ENCODE measurements at places on chromosomes 12 and 14.
A peak's percentile ranks its signal among the peaks of the same experiment; 100 is the strongest.

DNA sequence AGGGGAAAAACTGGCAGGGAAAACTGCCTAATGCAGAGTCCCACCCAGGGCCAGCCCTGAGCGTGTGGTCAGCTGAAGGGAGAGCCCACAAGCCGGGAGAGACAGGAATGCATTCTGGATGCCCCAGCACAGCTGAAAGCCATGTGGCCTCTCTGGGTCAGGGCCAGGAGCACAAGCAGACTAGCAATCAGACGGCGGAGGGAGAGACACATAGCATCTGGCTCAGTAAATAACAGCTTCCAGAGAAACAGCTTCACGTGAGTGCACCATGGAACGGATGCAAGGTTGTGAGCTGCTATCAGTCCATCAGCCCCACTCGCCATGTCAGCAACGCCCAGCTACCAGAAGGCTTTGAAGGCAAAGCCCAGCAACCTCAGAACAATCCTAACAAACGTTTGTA lies 28.2 kb upstream of the TMEM106C start:
- no peak for DNase-seq

- no peak for DNase-seq
Measured at GRCh38 chr14:67987606-67988005, 168.0 kb downstream of the RAD51B start.

DNA sequence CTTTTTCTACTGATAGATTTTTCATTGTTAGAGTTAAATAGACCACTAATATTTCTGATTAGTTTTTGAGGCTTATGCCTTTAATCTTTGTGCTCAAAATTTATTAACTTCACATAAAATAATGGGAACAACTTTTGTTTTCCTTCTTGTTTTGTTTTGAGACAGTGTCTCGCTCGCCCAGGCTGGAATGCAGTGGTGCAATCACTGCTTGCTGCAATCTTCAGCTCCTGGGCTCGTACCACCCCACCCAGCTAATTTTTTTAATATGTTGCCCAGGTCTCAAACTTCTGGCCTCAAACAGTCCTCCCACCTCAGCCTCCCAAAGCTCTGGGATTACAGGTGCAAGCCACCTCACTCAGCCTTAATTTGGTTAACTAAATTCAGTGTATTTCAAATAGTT lies 16.8 kb downstream of the SCFD1 start:
- DNase-seq, result no peak

DNA sequence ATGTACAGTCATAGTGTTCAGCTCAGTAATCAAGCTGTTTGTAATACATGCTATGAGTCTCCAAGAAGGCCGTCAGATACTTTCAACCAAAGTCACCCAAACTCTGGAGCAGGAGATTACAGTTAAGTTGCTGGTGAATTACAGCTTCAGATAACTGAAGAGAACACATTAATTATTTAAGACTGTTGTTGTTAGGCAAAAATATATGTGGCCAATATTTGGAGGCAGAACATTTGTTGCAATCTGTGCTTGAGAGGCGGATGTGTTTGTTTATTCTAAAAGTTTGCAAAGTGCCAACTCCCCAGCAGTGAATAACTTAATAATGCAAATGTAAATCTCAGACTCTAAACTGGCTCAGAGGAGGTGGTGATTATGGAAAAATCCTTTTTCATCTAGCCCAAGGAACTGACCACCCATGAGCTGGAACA lies 300.7 kb upstream of the TBX3 start:
- DNase-seq, result no peak

- no peak for DNase-seq
Measured at GRCh38 chr12:54616933-54617680, 17.6 kb downstream of the LACRT start.

- no peak for DNase-seq
Measured at GRCh38 chr12:31715283-31715825, 13.5 kb downstream of the AMN1 start.

- DNase-seq, result no peak
Measured at GRCh38 chr12:57236925-57237595, 7.5 kb downstream of the SHMT2 start.

GRCh38 chr12:2768224-2768961 lies 26.4 kb upstream of the FKBP4 start:
- DNase-seq, result no peak

- DNase-seq, result no peak
Measured at GRCh38 chr14:91169951-91170350, 56.1 kb downstream of the DGLUCY start.

DNA sequence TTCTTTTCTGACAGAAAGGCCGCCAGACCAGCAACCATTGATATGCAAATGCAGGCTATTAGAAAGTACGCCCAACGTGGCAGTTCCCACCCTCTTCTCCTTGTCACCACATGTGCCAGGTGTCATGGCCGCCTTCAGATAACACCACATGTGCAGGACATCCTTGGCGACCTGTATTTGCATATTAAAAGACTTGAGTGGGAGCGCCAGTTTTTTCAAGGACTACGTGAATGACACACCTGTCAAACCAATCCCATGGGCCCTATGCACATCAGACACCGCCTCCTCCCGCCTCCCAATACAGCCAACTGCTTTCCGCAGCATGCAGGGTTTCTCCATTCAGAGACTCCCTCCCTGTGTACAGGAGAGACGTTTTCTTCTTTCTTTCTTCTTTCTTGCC lies 318.6 kb upstream of the FAR2 start:
- DNase-seq, result no peak

- DNase-seq, result no peak
Measured at GRCh38 chr14:59657769-59658168, 81.2 kb upstream of the CCDC175 start.

GRCh38 chr14:99196310-99196650 lies 75.7 kb downstream of the BCL11B start:
- DNase-seq, result no peak

GRCh38 chr14:67815573-67816225 lies 691 bp downstream of the ZFYVE26 start:
- peak; percentile 42 for DNase-seq

DNA sequence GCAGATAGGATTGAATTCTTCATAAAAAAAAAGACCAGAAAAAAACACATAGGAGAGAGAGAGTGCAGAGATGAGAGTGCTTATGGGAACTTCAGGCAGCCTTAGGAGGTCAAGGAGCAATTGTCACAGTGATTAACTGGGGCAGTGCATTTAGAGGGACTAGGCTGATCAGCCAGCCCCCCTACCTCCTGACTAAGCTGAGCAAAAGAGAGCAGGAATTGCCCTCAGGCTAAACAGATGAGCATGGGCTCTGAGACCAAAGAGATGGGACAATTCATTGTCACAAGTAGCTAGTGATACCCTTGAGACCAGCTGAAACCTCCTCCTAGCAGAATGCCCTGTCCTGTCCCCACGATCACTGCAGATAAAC lies 124.0 kb downstream of the BTG1 start:
- DNase-seq, result no peak

- DNase-seq, result no peak
Measured at GRCh38 chr14:50410921-50411320, 14.2 kb upstream of the CDKL1 start.

GRCh38 chr12:15854916-15855315 lies 27.3 kb upstream of the STRAP start:
- no peak for DNase-seq

- DNase-seq, result no peak
Measured at GRCh38 chr12:51687614-51688013, 96.6 kb downstream of the SCN8A start.

DNA sequence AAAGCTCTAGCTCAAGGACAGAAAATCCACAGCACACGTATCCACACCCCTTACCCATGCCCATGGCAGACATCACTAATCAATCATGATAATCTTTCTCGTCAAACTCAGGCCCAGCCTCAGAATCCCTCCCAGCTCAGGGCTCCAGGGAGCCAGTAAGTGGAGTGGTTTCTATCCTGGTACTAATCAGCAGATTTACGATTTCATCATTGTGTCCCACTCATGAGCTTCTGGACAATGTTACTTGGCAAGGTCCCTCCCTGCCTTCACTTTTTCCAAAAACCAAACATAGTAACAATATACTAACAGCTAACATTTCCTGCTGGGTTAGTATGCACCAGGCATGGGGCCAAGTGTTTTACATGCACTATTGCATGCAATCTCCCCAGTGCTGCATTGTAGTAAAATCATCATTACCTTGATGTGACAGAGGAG lies 45.8 kb upstream of the NCOR2 start:
- DNase-seq, result no peak

DNA sequence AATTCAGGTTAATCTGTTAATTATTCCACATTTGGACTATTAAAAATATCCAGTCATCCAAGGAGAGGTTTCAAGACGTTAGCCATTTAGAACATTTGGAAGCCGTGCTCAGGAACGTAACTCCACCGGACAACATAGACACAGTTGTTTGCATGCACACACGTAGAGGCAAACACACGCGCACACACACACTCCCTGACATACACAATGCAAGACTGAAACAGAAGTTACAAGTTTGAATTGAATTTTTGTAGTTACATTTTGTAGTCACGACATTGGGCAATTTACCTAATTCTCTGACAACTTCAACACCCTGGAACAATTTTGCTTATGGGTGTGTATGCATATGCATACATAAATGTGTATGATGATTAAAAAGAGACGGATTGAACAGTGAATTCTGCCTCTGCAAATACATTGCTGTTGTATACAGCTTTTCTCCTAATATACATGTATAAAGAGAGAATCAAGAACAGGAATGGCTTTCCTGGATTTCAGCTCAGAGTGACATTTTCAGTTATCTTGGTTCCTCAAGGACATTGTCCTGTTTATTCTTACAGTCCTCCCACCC lies 298.8 kb downstream of the LRFN5 start:
- DNase-seq, result no peak

GRCh38 chr12:131861261-131862083 lies 33.0 kb upstream of the ULK1 start:
- DNase-seq, result no peak

GRCh38 chr14:33674927-33675326 lies 275.9 kb downstream of the EGLN3 start:
- DNase-seq, result no peak

DNA sequence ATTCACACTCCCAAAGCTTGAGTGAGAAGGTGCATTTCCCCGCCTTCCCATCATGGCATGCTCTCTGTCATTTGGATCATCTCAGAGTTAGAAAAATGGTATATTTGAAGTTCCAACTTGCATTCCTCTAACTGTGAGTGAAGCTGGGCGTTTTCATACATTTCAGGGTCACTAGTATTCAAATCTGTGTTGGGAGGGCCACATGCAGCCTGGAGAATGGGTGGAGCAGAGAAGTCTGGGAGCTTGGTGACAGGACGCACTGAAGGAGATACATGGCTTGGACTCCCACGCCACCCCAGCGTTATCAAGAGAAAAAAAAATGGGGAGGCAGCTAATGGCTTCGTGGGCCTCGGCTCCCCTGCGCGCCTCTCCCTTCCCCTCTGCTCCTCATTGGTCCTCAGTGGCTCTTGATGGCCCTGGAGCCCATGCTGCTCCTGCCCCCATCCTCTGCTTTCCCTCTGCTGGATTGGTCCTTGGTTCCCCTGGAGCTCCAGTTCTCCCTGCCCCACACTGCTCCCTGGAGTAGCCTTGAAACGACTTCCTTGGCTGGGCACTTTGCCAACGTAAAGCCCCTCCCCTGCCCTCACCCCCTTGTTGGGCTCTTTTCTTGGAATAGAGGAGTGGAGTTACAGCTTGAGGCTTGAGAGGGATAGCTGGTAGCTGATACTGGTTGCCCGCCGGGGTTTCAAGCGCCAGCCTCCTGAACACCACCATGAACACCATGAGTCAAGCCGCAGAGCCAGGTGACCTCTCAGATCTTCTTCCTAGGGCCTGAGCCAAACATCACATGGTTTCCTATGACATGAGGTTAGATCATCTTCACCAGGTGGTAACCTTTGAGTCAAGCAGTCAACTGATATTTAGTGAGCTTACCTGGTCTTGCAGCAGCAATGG lies 139.6 kb downstream of the PRKCH start:
- no peak for DNase-seq

DNA sequence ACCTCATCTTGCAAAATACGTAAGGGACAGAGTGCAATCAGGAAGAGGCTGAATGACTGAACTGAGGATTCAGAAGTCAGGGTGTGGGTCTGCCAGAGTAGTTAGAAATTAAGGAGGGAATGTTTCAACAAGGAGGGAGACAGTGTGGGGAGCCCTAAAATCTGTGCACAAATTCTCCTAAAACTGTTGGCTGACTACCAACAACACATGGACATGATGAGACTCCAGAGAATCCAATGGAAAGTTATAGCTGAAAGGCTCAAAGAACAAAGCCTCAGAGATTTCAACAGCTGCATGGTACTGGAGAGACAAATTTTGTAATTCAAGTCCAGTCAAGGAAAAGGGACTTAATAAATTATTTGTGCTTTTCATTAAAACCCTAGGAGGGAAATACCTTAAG lies 36.1 kb upstream of the NEDD1 start:
- no peak for DNase-seq

DNA sequence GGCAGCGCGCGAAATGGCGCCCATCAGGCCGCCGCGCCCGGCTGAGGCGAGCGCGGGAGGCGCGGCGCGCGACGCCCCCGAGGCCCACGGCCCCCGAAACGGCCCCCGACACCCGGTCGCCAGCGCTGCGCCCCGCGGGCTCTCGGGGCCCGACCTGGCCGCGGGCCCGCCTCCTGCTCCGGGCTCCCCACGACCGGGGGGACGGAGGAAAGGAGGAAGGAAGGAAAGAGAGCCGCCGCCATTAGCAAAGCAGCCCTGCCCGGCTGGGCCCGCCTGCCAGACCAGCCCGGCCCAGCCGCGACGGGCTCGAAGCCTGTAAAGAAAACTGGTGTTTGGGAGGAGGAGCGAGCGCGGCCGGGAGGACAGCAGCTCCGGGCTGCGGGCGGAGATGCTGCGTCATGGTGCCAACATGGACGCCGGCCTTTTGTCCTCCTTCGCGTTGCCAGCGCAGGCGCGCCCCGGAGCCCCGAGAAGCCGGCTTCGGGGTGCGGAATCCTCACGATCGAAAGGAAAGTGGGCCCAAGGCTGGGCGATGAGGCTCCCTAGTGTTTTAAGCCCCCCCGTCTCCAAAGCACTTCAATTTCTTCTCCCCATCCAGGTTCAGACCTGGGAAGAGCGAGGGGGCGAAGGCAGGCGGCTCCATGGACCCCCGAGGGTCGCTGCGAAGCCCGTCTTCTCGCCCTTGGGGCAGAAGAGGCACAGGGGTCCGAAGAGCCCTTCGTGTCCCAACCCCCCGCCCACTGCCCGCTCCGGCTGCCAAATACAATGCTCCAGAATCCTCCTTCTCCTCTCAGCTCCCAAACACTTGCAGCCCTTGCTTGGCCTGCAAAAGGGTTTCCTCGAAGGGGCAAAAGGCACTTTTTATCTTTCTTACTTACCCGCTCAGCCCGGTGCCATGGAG lies 2.9 kb upstream of the SETD1B start:
- DNase-seq, result peak; percentile 43

GRCh38 chr12:48615681-48616080 lies 45.8 kb upstream of the LALBA start:
- DNase-seq, result no peak

DNA sequence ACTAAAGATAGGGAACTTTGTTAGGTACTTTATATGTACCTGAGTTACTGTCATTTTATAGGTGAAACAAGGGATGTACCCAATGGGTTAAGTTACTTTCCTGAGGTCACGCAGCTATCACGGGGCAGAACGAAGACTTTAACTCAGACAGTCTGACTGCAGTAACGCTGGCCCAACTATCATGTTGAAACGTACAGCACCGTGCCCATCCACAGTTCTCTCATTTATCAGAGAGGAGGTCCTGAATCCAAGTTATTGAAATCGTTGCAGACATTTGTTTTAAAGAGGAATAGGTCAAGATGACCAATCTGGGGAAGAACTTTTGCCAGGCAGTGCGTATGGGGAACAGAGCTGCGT lies 587 bp upstream of the C12orf75 start:
- DNase-seq, result no peak
